Left lobe of liver (tissue), 2 donors: ENCODE measurements at places on chromosomes 5 and 9.
A peak's percentile ranks its signal among the peaks of the same experiment; 100 is the strongest.

DNA sequence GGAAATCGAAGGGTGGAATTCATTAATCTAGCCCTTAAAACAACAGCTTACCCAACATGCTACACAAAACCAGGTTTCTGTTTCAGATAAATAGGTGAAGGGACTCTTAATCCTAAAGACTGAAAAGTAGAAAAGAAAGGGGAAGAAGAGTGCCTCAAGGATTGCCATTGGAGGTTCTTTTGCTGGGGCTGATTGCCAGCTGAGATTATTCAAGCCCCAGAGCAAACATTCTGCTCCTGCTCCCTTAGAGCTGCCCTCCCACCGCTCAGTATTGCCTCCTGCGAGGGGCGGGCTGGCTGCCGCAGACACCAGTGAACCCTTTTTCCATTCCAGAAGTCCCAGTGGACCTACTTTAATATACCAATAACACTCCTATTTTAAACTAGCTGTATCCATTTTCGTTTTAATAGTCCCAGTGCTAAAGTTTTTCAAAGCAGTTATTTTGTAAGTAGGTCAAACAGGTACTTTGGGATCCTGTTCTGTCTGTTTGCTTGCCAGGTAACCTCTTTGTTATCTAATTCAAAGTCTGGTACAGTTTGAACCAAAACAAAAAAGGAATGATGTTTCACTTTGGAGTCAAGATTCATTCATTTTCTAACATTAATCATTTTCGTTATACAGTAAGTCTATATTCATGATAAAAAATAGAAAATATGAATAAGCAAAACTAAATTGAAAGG is 38.6 kb downstream of the HMGCS1 start:
- peak; percentile 61 for DNase-seq

GRCh38 chr5:36685631-36686288 is 79.4 kb downstream of the SLC1A3 start:
- DNase-seq: no peak

- DNase-seq: no peak
Observed at GRCh38 chr5:153714798-153715197, 224.3 kb downstream of the GRIA1 start.

DNA sequence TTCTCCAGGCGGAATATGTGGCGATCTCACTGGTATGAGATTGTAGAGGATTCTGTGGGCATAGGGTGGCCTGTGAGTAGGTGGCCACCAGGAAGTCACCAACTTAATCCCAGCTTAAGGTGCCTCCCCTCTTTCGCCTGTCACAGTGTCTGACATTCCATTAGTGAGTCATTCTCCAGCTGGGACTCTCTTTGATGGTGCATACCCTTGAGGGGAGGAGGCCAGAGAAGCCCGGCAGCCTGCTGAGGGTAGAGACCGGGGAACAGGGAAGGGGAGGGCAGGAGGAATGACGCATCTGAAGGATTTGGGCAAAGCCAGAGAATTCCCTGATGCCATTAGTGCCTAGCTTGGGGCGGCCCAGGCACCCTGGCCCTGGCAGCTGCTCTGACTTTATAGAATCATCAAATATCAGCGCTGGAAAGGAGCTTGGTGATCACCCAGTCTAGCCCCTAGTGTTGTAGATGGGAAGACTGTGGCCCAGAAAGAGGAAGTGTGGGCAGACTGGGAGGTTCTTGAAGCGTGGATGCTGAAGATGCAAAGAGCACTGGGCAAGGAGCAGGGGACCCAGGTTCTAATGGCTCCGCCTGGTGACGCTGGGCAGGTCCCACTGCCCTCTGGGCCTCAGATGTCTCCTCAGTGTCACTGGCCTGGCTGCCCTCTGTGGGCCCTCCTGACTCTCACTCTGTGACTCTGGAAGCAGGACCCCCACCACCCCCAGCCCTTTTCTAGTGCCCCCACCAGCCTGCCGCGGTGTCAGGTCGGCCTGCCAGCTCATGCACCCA is 41.4 kb downstream of the DAB2IP start:
- DNase-seq: no peak
